CMK (cell line): ENCODE measurements at places on chromosomes 7 and 10.
A peak's percentile ranks its signal among the peaks of the same experiment; 100 is the strongest.

DNA sequence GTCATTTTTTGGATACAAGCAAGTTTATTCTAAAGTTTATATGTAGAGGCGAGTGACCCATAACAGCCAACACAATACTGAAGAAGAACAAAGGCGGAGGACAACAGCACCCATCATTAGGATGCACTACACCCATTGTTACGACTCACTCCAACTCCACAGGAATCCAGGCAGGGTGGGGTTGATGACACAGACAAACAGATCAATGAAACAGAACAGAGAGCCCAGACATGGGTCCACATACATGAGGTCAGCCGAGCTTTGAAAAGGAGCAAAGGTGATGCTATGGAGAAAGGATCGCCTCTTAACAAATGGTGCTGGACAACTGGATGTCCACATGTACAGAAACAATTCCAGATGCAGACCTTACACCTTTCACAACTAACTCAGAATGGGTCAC is 426.4 kb downstream of the PTPRN2 start:
- no peak for DNase-seq

GRCh38 chr10:130026670-130027456 is 62.8 kb upstream of the EBF3 start:
- DNase-seq = no peak

- DNase-seq = no peak
Measured at GRCh38 chr7:77481615-77482014, 55.5 kb upstream of the PTPN12 start.

- DNase-seq = no peak
Measured at GRCh38 chr7:41809940-41810576, 107.2 kb upstream of the INHBA start.

DNA sequence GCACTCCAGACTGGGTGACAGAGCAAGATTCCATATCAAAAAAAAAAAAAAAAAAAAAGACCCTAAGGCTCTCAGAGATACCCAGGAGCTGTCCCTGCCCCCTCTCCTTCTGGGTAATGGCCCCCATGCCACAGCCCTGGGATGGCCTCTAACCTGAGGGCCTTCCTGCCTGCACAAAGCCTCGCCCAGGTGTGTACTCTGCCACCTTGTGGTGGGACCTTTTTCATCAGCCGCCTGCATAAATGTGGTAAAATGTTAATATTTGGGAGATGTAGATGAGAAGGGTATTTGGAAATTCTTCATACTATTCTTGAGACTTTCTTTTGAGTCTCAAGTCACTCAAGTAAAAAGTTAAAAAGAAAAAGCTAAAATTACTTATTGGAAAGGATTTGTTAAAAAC is 46.3 kb upstream of the RNF216 start:
- no peak for DNase-seq

DNA sequence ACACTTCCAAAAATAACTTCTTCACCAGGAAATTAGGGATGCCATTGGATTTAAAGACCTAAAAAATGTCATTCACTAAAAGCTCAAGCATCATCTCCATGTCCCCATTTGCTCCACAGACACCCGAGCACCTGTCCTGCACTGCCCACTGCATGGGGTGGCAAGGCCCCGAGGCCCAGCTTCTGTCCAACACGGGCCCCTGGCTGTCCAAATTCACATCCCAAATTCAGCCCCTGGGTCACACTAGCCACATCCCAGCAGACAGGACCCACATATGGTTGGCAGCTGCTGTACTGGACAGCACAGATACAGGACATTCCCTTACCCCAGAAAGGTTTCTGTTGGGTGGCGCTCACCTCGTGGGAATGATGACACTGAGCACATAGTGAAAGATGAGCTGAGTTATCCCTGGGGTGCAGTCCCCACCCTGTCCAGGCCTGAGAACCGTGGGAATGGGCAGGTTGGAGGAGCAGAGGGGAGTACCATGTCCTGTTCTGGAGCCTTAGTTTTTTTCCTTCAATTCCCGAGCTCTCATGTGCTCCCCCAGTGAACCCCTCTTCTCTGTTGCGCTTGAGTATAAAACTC is 55.3 kb downstream of the CSGALNACT2 start:
- no peak for DNase-seq

DNA sequence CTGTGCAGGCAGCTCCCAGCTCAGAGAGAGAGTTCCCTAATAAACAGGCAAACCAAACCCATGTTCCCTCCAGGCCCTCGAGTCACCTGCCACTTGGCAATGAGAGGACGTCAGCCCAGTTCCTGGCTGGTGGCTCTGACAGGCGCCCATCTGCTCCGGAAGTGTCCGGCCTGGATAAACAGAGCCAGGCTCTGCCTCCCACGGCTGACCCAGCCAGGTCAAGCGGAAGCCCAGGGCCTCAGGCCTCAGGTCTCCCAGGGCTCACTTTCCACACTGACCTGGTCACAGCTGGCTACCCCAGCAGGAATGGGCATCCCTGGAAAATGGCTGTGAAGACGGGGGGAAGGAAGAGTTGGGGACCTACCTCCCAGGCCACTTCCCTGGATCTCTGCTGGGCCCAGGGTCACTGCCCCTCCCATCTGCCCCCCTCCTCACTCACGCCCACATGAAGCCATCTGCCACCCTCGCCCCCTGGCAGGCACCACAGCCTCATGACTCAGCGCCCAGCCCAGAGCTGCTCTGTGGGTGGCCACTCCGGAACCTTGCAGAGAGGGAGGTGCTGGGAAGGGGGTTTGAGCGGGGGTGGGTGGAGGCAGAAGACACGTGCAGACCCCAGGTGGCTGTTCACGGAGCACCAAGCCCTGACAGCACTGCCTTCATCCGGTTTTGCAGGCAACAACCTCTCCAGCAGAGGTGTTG is 37.4 kb upstream of the DUSP5 start:
- DNase-seq = no peak

GRCh38 chr10:80122110-80122710 is 10.3 kb upstream of the PLAC9 start:
- DNase-seq = no peak

GRCh38 chr10:26378861-26379294 is 59.3 kb upstream of the APBB1IP start:
- DNase-seq = no peak

- DNase-seq = no peak
Measured at GRCh38 chr7:44757739-44758138, 9.1 kb downstream of the ZMIZ2 start.

GRCh38 chr10:47071891-47072290 is 160.7 kb downstream of the PTPN20 start:
- no peak for DNase-seq

DNA sequence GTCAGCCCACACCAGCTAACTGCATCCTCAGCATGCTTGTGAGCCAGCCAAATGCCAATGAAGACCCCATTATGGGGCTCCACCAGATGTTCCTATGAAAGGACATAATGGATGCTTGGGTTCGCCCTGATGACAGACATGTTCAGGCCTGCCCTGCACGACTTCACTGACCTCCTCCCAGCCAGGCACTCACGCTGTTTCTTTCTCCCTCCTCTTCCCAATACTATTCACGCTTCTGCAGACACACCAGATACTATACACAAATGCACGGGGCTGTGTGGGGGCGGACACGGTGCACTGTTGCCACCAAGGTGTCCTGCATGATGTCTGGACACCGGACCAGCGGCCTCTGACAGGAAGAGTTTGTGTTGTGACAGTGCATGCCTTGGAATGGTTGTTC is 284.2 kb downstream of the PRPF18 start:
- no peak for DNase-seq

GRCh38 chr10:97714401-97715258 is 1.1 kb downstream of the MARVELD1 start:
- peak; percentile 76 for DNase-seq

- peak; percentile 15 for DNase-seq
Measured at GRCh38 chr7:31134246-31135188, 82.4 kb downstream of the ADCYAP1R1 start.

- no peak for DNase-seq
Measured at GRCh38 chr7:105036217-105037168, 22.5 kb downstream of the KMT2E start.

DNA sequence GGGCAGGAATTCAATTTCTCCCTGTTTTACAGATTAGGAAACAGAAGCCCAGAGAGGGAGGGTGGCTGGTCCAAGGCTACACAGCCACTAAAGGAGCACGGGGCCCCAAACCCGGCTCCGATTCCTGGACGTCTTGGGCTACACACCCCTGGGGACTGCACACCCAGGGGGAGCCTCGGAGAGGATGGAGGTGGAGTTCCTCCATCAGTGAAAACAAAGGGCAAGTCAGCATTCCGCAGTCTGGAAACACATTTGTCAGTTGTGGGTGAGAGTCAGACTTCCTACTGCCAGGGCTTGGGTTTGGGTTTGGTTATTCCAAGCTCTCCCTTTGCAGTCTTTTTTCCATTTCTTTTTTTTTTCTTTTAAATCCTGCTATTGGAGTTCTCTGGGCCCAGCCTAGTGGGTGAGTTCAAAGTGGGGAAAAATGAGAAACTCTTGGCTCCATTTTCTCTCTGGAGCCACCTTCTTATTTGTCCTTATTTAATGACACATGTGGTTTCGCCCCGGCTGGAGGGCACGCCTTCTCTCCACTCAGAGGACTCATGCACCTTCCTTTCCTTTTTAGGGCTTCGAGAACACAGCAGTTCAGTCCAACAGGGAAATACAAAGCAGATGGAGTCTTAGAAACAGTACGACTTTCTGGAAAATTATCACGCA is 59.9 kb upstream of the AQP1 start:
- DNase-seq = no peak
